ENCODE measurements at places on chromosomes 2 and 18.

DNA sequence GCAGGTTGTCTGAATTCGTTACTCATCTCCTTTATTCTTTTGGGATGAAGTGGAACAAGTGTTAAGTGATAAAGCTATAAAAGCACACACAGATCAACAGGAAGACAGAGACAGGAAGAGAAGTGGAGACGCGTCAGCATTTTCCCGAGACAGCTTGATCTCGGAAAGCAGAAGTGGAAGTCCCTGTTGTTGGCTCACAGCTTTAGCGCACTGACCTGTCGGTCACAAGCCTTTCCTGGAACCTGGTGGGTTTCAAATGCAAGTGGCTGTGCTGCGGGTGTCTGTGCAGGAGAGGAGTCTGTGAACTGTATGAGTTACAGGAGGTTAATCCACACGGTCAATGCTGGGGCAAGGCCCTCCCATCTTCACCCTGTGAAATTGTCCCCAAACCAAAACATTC is 116.6 kb upstream of the PELI1 start:
- DNase-seq: no peak

- no peak for DNase-seq
Observed at GRCh38 chr2:222747526-222748160, 76.2 kb downstream of the MOGAT1 start.

GRCh38 chr18:10113121-10114022 is 199.6 kb downstream of the VAPA start:
- no peak for DNase-seq

DNA sequence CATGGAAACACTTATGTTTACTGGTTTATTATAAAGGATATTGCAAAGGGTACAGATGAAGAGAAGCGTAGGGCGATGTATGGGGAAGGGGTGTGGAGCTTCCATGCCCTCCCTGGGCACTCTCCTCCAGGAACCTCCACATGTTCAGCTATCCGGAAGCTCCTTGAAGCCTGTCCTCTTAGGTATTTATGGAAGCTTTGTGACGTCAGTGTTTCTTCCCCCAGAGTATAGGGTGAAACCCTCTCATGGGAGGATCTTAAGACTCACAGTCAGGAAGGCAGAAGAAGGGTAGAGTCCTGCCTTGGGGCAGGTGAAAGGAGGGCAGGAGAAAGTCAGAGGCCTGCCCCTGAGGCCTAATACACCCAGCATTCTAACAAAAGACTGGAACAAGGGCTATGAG is 61.3 kb upstream of the CREB1 start:
- DNase-seq: no peak

DNA sequence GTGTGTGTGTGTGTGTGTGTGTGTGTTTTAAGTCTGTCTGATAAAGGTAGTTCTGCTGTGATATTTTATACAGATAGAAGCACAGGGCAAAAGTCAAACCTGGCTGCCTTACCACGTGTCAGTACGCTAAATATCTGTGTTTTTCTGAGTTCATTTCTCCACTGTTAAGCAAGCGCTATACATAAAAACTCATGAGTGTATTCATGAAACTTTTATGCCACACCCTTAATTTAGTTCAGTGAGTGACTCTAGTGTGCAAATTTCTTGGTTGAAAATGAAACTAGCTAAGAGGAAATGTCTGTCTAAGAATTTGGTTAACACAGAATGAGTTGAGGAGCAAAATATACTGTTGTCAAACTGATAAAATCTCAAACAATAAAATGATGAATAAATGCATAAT is 11.2 kb downstream of the CASP10 start:
- DNase-seq: no peak

DNA sequence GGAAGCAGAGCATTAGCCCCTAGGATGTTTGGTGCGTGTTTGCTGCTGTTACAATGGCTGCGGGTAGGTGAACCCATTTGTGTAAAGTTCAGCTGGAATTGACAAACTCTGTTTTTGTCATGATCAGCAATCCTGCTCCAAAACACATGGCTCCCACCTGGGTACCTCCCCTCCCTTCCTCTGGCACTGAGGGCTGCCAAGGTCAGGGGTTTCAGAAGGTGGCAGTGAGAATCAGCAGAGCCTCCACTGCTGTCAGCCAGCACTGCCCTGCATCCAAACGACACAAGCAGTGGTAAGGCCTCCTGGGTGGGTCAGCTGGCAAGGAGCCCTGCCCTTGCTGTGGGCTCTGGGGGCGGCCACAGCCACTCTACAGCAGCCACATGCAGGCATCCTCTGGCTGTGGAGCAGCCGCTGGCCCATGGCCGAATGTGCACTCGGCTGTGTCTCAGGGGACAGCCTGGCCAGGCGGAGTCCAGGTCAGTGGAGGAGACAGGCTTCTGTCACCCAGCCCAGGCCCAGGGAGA is 32.8 kb upstream of the LDLRAD4 start:
- no peak for DNase-seq

GRCh38 chr2:20677301-20678085 is 10.5 kb downstream of the GDF7 start:
- DNase-seq: no peak

DNA sequence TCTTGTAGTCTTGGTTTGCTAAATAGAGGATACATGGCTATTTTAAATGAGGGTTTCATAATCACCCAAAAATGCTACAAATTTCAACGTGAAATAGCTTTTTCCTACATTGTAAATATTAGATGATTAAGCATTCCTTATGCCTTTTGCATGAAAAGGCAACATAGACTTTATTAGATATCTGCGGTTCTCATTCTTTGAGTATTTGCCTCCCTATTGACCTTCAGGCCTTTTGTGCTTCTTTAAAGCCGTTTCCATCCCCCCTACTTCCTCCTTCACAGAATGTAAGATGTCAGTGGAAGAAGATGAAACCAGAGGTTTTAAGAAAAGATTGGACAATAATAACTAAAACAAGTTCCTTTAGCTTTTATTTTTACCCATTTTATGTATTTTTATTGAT is 144.1 kb downstream of the UBE2E3 start:
- DNase-seq: no peak

DNA sequence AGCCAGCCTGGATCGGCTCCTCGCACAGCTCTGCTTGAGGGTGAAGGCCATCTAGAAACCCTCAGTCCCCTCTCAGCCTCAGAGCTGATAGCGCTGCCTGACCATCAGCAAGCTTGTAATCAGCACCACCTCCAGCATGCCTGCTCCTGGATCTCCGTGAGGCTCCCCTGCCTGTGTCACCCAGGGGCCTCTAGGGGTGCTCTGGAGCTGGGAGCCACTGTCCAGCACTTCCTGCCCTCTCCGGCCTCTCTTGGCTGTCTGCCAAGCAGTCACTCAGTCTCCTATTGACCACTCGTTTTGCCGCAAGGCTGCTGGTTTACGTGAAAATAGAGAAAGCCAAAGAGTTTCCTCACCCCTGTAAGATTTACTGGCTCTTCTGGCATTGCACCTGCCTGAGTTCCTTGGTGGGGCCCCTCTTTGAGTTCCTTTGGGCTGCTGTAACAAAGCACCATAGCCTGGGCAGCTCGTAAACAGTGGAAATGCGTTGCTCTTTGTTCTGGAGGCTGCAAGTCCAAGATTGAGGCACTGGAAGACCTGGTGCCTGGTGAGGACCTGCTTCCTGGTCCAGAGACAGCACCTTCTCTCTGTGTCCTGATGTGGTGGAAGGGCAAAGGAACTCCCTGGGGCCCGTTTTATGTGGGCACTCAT is 17.9 kb downstream of the CAPN10 start:
- DNase-seq: no peak

DNA sequence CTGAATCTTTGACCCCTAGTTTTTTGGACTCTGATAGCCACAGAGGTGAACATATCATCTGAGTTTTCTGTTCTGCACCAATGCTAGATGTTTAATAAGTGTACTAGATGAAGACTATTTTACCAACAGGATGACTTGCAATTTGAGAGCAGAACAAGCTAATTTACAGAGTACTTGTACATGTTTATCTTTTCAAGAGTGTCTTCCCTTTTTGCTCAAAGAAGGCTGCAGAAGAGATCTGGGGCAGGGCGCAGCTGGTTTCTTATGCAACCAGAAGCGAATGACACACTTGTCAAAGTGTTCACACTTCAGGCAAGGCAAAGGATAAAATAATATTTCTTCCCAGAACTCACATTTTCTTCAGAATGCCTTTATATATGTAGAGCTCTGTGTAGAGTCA is 86.0 kb downstream of the VWA3B start:
- no peak for DNase-seq

GRCh38 chr2:28108143-28108542 is 217.6 kb downstream of the BABAM2 start:
- DNase-seq: no peak

- DNase-seq: no peak
Observed at GRCh38 chr18:56470406-56471351, 167.7 kb downstream of the TXNL1 start.

- no peak for DNase-seq
Observed at GRCh38 chr18:11119550-11119949, 29.8 kb downstream of the PIEZO2 start.

DNA sequence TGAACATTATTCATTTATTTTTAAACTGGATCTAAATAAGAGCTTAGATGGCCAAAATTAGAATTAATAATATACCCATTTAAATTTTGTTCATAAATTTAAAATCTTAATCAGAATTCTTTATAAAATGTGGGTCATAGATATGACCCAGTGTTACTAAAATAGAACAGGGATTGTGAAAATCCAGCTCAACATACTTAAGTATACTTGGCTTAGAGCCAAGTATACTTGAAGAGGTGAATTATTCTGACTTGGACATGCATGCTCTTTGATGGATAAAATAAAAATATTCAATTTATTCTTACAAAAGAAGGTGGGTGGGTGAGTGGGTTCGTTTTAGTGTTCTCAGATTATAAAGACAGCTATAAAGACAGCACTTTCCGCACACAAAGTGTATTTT is 70.7 kb downstream of the SPOPL start:
- DNase-seq: no peak

GRCh38 chr2:2809771-2810170 is 478.7 kb upstream of the MYT1L start:
- DNase-seq: no peak

DNA sequence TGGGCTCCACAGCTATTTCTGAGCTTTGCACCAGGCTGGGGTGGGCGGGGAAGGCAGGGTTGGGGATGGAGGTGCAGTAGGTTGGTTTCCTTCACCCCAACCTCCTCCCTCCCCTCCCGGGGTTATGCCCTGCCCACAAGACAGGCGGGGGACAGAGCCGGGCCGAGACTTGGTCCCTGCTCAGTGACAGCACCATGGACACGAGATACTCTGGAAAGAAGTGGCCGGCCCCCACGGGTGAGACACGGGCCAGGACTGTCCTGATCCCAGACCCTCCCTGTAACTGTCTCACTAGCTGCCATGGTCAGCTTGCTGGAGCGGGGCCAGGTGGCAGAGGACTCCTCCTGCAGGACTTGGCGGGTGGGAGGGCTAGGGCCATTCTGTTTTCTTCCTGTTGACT is 59.7 kb downstream of the DYSF start:
- no peak for DNase-seq

- no peak for DNase-seq
Observed at GRCh38 chr2:150610670-150611279, 123.3 kb upstream of the RND3 start.

- no peak for DNase-seq
Observed at GRCh38 chr2:24618144-24618543, 127.1 kb downstream of the NCOA1 start.

- DNase-seq: peak; percentile 3
Observed at GRCh38 chr2:144659731-144660275, 139.9 kb upstream of the ZEB2 start.

- no peak for DNase-seq
Observed at GRCh38 chr18:21897811-21898210, 157.2 kb downstream of the MIB1 start.

DNA sequence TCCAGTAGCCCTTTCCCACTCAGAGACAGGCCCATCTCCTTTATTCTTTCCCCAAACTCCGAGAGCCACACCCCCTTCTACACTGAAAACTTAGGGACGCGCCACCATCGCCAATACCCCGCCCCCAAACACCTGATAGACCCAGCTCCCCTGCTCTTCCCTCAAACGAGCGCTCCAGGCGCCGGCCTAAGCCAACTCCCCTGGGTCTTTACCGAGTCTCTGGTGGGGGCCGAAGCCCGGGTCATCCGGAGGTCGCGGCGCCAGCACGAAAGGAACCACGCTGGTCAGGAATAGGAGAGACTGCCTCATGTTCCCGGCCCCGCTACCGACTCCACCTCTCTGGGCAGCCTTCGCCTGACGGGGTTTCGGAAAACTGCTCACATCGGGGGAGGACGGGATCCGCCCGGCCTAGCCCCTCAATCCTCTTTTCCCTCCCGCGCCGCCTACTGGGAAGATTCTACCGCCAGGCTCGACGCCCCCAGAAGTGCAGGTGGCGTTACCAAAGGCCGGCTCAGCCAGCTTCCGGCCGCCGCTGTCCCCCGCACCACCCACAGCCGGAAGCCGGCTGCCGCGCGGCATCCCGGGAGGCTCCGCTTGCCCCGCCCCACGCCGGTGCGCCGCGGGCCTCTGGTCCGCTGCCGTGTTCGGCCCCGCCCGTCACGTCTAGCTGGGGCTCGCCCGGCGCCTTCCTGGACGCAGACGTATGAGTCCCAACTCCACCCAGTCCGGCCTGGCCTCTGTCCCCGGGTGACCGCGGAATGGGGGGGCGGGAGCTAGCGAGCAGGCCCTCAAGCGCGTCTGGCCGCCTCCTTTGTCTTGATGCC is at the start of gene ADAM17:
Gene ADAM17 (minus strand): TSS at position 534 of the 824 bp plus-strand sequence. CDS start 225 bp downstream, at position 309.
- peak; percentile 67 for DNase-seq

- no peak for DNase-seq
Observed at GRCh38 chr2:56244911-56245530, 61.2 kb downstream of the CCDC85A start.

- no peak for DNase-seq
Observed at GRCh38 chr18:11339188-11339775, 189.9 kb upstream of the PIEZO2 start.

DNA sequence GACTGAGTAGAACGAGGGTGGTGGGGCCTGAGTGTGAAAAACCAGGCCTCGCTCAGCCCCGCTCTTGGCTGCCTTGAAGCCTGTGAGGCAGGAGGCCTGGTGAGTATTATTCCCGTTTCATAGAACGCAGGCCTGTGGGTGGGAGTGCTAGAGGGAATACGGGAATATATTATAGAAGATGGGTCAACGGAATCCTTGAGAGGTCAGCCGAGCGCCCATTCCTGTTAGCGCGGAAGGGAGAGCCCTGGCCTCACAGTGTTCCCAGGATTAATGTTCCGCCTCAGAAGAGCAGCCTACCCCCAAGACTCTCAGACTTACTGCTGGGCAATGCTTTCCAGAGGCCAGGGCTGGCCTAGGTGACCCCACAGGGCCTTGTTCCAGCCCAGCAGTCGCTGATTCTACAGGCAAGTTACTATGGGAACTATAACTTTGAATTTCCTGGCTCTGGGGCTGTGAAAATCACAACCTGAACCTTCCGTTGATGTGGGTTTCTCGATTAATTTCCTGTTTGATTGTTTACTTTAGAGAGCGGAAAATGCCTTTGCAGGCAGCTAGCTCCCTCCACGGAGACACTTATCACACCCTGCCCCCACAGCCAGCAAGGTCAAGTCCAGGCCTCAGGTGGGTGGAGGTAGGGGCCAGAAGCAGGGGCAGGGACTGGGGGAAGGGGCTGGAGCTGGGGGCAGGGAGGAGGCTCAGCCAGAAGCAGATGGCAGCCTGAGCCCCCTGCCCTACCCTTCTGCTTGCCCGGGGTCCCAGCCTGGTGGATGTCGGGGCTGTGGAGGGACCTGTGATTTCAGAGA is 108.3 kb downstream of the SMAD7 start:
- no peak for DNase-seq

- no peak for DNase-seq
Observed at GRCh38 chr2:85601771-85602475, 575 bp downstream of the TMEM150A start.

Data from effector CD8-positive, alpha-beta T cell (primary cell).